Stimulated activated CD4-positive, alpha-beta T cell treated with anti-CD3 and anti-CD28 coated beads, TNF-alpha, amount 100 ng/mL, for 4 hours (primary cell): ENCODE measurements at places on chromosomes 3 and 15.

GRCh38 chr15:41780727-41781126 is 6.4 kb downstream of the MAPKBP1 start:
- DNase-seq, result no peak

GRCh38 chr3:127770671-127771355 is 51.5 kb downstream of the MGLL start:
- DNase-seq, result no peak

GRCh38 chr3:95172164-95172943 is 1109.5 kb downstream of the NSUN3 start:
- no peak for DNase-seq

DNA sequence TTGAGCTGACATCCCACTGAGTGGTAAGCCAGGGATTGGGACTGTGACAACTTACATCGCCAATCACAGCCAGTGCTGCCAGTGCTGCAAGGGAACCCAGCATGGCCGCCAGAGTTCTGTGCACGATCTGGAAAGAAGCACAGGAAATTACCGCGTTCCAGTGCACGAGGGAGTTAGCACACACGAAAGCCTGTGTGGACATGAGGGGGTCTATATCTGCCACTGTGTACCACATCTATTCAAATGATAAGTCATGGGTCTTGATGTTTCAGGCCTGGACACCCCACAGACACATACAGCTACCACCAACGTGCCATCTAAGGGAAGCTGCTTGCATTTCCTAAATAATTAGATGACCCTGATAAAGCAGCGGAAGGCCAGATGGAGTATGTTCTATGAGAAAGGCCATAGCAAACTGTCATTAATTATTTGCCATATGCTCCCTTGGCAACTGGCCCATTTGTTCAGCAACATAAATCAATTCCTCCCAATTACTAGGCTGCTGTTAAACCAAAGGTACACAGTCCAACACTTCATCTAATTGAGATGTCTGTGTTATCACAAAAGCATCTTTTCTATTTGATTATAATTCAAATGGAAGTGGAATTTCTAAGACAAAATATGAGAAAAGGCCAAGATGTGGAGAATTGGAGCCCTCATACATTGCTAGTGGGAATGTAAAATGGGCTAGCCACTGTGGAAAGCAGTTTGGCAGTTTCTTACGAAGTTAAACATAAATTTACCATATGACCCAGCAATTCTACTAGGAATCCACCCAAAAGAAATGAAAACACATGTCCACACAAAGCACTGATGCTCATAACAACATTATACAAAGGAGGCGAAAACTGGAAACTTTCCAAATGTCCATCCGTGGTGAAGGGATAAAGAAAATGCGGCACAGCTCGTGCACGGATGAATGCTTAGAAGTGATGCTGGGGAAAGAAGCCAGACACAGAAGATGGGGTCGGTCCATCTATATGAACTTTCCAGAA is 108.3 kb downstream of the OCA2 start:
- DNase-seq, result no peak

- DNase-seq, result no peak
Measured at GRCh38 chr3:12178091-12178820, 19.5 kb upstream of the TIMP4 start.

DNA sequence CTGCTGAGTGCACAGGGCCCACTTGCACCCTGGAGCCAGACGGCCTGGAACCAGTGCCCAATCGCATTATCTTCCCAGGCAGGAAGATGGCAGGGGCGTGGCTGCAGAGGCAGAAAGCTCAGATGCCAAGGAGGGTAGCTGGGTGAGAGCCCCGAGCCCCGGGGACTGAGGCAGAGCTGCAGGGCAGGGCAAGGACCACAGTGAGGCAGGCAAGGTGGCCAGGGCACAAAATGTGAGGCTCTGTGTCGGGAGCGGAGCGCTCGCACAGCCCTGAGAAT is 1.6 kb upstream of the CCDC33 start:
- DNase-seq, result no peak

- no peak for DNase-seq
Measured at GRCh38 chr3:72446218-72447058, 401.8 kb downstream of the SHQ1 start.

DNA sequence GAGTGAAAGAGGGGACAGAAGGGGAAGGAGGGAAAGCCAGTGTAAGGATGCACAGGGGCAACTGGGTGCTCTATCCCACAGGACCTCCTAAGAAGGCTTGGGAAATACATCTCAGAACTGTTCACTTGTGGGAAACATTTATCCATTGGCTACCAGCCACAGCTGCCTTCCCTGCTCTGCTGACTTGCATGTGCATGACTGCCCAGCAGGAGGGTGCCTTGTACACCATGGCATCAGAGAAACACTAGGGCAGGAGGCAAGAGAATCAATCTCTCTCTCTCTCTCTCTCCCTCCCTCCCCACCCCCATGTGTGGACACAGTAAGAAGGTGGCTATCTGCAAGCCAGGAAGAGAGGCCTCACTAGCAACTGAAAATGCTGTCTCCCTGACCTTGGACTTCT is 62.9 kb upstream of the ZBTB38 start:
- DNase-seq, result no peak

- no peak for DNase-seq
Measured at GRCh38 chr3:85321892-85322291, 363.1 kb downstream of the CADM2 start.

DNA sequence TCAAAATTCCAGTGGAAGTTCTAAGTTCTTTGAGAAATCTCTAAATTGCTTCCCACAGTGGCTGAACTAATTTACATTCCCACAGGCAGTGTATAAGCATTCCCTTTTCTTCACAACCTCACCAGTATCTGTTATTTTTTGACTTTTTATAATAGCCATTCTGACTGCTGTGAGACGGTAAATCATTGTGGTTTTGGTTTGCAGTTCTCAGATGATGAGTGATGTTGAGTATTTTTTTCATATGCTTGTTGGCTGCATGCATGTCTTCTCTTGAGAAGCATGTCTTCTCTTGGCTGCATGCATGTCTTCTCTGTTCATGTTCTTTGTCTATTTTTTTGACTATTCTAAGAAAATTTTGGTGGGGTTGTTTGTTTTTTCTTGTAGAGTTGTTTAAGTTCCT is 499.6 kb upstream of the CCDC54 start:
- no peak for DNase-seq

GRCh38 chr3:47949979-47950378 is 66.2 kb downstream of the MAP4 start:
- DNase-seq, result no peak

DNA sequence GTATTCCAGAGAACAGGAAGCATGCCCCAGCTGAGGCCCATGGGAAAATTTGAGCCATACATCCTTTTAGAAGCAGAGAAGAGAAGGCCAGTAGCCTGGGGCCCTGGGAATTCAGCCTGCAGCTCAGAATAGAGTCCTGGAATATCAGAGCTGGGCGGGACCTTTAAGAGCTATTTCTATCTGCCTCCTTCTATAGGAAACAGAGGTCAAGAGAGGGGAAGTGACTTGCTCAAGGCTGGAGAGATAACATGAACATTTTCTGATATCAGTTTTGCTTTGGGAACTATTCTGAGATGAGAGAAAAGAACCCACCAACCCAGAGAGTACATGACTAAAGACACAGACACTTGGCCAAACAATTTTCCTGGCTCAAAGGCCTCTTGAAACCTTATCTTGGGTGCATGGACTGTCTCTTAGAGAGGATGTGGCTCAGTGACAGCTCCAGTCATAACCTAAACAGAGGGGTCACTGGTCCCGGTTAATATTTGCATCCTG is 26.0 kb downstream of the MASP1 start:
- no peak for DNase-seq

DNA sequence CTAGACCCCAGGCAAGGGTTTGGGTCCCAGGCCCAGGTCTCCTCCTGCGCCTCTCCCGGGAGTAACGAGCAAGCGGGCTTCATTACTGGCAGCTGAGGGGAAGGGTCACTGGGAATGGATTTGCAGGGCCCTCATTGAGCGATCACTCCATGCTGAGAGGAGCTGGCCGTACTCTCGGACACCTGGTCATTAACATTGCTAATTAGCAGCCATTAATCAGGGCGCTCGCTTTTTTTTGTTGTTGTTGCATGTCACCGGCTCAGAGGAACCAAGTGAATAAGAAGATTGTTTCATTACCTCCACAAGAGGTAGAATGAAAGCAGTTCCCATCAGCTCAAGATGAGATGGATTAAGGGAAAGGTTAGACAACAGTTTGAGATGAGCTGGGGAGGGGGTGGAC is 293.0 kb upstream of the ATP11B start:
- no peak for DNase-seq

- DNase-seq, result no peak
Measured at GRCh38 chr3:171373711-171374110, 86.5 kb downstream of the TNIK start.

- DNase-seq, result no peak
Measured at GRCh38 chr3:50419595-50420370, 60.5 kb upstream of the TMEM115 start.

- DNase-seq, result no peak
Measured at GRCh38 chr3:190865828-190866227, 3.3 kb upstream of the GMNC start.

DNA sequence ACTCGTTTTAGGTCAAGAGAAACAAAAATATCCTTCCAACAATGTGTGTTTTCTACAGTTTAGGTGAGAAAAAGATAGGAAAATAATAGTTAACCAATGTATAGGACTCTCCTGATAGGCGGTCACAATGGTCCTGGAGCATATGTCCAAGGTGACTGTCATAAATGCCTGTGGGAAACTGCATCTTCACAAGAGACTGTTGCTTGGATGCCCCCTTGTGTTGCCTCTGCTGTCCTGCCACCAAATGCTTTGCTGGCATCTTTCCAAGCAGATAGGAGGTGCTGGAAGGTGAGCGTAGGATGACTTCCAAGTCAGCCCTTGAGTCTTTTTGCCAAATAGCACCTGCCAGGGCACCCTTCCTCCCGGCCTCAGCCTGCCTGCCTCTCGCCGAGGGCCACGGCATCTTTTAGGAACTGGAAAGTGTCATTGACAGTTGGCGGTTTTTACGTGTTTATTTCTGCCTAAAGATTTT is 24.1 kb upstream of the SACM1L start:
- DNase-seq, result peak; percentile 26

- no peak for DNase-seq
Measured at GRCh38 chr15:87660251-87661129, 596.0 kb downstream of the NTRK3 start.

GRCh38 chr3:194908496-194908895 is 222.8 kb downstream of the FAM43A start:
- DNase-seq, result no peak

- no peak for DNase-seq
Measured at GRCh38 chr3:193656445-193656844, 63.4 kb downstream of the OPA1 start.

GRCh38 chr3:27503526-27503925 is 19.3 kb upstream of the SLC4A7 start:
- no peak for DNase-seq

DNA sequence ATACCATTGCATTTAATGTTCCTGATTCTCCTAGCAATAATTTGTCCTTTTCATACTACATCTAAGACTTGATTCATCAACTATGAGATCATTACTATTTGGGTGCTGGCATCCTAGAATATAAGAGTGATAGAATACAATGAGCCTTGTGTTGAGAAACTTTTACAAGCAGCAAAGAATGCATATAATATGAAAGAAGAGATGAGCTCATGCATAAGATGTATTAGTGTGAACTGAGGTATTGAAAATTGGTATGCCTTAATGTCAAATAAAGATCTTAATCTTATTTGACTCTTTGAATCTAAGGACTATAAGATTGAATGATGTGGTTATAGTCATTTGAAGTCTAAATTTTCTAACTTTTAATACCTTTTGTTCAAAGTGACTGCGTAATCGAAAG is 220.0 kb upstream of the ARHGEF26 start:
- DNase-seq, result no peak

DNA sequence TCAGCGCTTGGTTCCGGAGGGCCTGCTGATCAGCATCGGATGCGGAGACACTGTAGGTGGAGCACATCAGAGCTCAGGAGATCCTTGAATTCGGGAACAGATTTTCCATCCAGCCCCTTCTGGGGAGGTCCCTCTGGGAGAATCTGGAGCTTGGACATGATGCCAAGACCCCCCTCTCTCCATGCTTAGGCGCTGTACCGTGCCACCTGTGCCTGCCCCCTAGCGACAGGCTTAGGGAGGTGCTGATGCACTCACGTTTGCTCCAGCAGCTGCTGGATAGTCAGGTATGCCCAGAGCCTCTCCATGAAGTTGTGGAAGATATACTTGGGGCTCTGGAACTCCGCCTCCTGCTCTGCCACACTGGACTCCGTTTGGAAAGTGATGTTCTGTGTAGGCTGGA is 9.7 kb downstream of the ITIH4 start:
- DNase-seq, result no peak

DNA sequence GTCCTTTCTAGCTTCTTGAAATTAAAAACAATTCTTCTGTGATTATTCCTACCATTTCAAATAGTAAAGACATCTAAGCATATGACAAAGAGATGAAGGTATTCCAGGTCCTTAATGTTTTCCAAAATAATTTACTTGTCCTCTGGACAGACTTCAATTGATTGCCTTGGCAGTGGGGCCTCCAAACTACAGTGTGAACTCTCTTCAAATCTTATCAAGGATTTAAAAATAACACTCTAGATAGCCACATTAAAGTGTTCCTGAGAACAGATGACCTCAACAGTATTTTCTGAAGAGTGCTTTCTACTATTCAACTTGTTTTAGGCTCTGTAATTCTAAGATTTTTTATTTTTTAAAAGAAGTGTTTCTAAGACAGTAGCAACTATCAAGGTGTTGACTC is 7.9 kb upstream of the MLF1 start:
- no peak for DNase-seq

- DNase-seq, result peak; percentile 70
Measured at GRCh38 chr3:122382888-122383666, at the start of gene MIX23. TSS of gene MIX23 (minus strand) at chr3:122383231. CDS start at chr3:122383224, 7 bp downstream.

GRCh38 chr15:57340682-57341259 is 35.5 kb upstream of the CGNL1 start:
- no peak for DNase-seq

GRCh38 chr15:73168487-73168886 is 116.2 kb downstream of the NEO1 start:
- no peak for DNase-seq

DNA sequence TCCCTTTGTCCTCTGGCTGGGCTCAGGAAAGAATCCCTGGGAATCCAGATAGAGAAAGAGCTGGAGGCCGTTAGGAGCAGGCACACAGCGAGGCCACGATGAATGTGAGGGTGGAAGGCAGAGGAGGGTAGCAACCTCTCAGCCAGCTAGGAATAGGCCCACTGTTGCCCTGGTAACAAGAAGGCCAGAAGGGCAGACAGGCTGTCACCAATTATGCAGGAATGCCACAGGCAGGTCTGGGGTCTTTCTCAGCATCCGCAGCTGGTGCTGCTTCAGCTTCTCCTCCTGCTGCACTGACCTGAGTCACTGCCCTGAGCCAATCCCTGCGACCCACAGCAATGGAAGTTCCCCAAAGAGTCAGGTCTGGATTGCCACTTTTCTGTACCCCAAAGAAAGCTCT is 62.8 kb upstream of the C3orf80 start:
- no peak for DNase-seq

GRCh38 chr3:41574900-41575299 is 375.6 kb downstream of the CTNNB1 start:
- no peak for DNase-seq

DNA sequence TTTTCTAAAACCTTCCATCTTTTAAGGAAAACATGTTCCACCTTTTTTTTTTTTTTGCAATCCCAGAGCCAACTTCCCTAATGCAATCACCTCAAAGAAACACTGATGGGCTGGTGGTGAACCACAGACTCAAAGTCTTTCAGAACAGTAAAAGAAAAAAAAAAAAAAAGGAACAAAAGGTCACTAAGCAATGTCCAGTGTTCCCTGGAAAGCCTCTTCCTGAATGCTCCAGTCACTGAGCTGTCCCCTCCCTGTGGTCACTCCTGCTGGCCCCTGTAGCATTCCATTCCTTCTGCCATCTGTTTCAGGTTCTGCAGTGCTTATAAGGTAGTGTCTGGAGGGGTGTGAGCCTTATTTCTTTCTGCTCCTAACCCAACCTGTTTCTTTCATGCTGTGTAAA is 53.3 kb downstream of the AAGAB start:
- no peak for DNase-seq
